Stimulated activated CD4-positive, alpha-beta T cell treated with anti-CD3 and anti-CD28 coated beads, Interleukin-12 subunit alpha, Interleukin-12 subunit beta, amount 100 ng/mL, for 24 hours (primary cell): ENCODE measurements at places on chromosomes 16 and 17.

DNA sequence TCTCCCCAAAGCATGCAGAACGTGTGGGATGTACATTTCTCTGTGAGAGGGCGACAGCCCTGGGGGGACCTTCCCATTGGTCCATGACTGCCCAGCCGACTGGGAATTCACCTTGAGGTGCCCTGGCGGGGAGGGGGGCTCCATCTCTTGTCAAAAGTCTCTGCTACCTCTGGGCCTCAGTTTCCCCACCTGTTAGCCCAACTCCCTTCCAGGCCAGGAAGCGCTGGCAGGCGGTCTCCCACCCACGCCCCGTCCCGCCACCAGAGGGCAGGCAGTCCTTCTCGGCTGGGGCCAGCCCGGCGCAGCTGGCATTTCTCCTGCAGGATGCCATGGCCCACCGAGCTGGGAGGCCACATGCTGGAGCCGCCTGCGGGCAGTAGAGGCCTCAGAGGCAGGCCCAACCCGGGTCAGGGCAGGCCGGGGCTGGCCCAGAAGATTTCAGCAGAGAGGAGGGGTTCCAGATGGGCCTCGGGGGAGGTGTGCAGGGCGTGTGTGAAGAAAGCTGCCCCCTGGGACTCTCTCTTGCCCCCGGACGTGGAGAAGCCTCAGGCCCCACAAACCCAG, 16.6 kb downstream of the CD7 start:
- peak; percentile 68 for DNase-seq

- no peak for DNase-seq
Observed at GRCh38 chr17:14201021-14201987, 35.4 kb downstream of the CDRT15 start.

DNA sequence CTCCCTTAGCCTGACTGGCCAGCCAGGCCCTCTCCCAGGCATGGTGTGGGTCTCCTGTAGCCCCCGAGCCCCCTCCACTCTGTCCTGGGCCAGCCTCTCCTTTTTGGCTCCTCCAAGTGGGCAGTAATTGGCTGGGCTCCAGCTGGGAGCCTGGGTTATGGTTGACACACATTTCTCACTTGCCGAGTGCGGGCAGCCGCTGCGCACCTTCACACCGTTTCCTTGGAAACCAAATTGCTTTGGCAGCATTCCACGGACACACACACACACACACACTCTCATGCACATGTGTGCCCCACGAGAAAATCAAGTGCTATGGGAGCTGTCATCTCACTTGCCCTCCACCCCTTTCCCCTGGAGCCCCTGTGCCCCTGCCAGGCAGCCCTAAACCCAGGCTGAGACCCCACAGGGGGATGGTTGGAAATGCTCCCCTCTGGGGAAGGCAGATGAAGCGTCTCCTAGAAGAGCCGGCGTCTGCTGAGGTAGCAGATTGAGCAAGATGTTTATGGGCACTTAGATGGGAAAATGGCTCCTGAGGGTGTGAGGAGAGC, 402.7 kb upstream of the TNRC6C start:
- DNase-seq: no peak

GRCh38 chr17:76261421-76262215, 3.5 kb upstream of the UBALD2 start:
- DNase-seq: no peak

DNA sequence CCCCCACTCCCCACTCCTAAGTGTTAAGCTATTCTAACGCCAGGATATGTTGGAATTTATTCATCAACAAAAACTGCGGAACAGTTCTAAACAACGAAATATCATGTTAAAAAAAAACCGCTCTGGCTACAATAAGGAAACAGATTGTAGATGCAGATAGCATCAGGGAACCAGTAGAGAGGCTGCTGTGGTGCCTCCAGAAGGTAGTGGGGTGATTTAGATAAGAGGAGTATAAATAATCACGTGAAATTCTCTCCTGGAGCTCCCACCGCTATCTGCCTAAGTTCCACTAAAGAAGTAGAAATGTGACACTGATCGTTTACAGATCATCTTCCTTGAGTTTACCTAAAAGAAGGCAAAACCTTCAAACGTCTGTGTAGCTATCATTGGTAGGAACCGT, 8.0 kb downstream of the AHSP start:
- DNase-seq: no peak

- no peak for DNase-seq
Observed at GRCh38 chr16:1182316-1182671, 29.4 kb downstream of the CACNA1H start.

- DNase-seq: no peak
Observed at GRCh38 chr17:69346766-69347165, 19.8 kb upstream of the ABCA5 start.

DNA sequence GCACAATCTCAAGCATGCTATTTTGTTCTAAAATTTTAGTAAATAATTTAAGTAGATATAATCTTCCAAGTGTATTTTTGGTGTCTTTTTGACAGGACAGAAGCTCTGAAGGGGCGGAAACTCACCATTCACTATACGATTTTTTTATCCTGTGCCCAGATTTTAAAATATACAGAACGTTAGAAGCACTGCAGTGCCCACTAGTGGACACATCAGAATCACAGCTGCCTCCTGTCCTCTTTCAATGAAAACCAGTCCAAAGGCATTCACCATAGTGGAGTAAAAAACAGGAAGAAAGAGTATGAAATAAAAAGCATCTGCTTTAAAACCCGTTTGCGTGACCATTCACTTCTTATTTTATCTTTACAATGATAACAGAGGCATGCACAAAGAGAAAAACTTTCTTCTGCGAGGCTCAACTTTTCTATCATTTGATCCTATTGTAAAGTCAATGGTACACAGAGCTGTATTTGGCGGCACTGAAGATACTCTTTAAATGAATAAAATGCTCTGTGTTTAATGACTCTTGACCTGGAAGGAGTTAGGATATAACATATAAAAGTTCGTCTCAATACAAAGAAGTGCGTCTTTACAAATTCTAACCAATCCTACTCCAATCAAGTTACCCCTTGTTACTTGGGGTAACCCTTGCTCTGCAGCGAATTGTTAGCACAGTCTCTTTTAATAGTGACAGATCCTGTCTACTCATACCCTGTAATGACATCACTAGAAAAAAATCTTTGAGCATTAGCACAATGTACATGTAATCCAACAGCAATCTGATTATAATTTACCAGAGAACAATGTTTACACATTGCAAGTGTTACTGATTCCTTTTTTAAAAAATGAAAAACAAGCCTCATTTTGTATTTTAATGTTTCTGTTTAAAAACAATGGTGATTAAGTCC, 339.8 kb upstream of the PSMD7 start:
- DNase-seq: peak; percentile 35

DNA sequence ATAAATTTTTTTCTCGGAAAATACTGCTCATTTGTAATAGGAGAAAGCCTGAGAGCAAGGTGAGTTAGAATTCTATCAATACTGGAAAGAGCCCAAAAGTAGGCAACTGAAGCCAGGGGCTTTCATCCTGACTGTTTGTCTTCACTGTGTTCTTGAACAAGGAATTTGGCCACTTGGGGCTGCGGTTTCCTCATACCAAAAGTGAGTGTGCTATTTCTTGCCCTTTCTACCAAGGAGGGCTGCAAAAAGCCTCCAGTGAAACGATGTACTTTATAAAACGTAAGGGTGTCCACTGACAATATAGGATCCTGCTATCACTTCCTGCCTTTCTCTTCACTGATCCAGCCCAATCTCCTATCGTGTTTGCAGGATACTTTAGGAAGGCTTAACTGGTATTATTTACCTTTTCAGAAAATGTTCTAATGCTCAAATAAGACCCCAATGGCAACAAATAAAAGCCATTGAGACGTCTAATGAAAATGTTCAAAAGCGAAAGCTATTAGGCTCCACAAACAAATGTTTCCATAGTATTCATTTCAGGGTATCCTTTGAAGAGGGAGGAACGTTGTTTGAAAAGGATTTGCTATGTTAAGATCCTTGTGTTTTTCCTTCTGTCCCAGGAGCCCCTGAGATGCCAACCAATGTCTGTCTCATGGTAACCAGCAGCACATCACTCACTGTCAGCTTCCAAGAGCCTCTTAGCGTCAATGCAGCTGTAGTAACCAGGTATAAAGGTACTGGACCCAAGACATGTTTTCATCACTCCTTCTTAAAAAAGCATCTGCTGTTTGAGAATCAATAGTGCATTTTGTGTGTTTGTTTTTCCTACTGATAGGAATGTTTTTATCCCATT, 219.3 kb upstream of the NOG start:
- DNase-seq: no peak

- no peak for DNase-seq
Observed at GRCh38 chr17:38461683-38462082, 33.4 kb downstream of the ARHGAP23 start.

GRCh38 chr17:49337884-49338283, 24.2 kb downstream of the ZNF652 start:
- DNase-seq: no peak

GRCh38 chr16:5347561-5347960, 250.0 kb upstream of the EEF2KMT start:
- no peak for DNase-seq

DNA sequence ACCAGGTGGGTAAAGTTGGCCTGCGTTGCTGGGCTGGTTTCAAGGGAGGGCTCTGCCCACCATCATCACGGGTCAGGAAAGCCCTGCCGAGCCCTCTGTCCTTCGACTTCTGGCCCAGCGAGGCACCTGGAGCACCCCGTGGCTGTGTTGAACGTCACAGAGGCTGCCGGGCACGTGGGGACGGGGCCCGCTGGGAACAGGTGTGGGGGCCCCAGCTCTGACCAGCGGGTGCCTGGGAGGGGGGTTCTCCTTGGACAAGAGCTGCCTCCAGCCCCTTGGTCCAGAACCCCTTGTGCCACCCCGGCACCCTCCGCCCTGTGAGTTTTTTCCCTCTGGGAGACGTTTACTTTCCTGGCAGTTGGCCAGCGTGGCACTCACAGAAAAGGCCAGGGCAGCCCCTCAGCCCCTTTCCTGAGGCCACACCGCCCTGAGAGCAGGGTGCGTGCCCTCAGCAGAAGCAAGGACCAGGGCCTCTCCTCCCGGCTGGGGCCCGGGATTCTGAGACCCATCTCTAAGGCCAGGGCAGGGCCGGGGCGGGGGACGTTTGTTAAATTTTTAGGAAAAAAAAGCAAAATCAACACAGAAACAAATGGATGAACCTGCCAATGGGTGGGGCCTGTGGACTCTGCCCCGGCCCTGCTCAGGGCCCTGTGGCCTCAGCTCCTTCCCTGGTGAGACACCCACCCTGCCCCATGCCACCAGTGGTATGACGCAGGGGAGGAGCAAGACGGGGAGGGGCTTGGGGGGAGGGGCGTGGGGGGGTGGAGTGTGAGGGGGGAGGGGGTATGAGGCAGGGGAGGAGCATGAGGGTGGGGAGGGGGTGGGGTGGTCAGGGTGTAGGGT, 31.3 kb upstream of the GNG13 start:
- DNase-seq: no peak

GRCh38 chr17:34680151-34680550, 100.8 kb downstream of the TMEM132E start:
- DNase-seq: no peak

GRCh38 chr16:84369105-84369504, 767 bp downstream of the ATP2C2 start:
- no peak for DNase-seq

DNA sequence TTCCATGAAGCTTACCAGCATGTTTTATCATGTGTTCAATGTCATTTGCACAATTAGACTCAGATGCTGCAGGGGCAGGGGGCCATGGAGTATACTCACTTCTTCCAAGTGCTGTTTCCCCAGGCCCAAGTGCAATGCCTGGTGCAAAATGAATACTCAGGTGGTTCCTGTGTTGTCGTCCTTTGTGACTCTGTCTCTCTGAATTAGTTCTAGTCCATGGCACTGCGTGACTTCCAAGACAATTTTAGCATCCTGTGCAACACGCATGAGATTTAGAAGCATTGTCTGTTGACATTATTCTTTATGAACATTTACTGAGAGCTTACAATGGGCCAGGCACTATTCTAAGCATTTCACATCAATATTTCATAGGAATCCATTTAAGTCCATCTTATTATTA, 769.7 kb upstream of the RBFOX1 start:
- DNase-seq: no peak

DNA sequence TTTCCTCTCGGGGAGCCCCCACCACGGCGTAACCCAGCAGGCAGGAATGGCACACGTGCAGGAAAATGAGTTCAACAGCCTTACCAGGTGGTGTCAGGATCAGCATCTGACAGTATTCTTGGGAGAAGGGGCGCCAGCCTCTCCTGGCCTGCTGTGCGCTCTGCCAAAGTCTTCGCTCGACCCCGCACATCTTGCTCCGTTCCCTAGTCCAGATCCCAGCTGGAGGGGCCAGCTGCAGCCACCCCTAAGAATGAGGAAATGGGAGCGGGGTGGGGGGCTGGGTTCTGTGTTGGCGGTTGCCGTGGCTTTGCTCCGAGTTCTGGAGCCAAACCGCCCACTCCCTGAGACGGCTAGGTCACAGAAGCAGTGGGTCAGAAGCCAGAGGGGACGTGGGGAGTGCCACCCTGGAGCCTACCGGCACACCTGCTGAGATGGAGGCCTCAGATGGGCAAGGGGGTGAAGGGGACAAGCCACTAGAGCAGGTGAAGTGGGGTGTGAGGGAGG, at the start of gene CHCT1:
TSS of gene CHCT1 (plus strand) at position 328 of the 504 bp plus-strand sequence. CDS start at position 432, 104 bp downstream.
- DNase-seq: no peak

- DNase-seq: no peak
Observed at GRCh38 chr16:5108505-5109158, 11.0 kb upstream of the EEF2KMT start.

- DNase-seq: no peak
Observed at GRCh38 chr17:73311428-73311780, 397 bp downstream of the CDC42EP4 start.

DNA sequence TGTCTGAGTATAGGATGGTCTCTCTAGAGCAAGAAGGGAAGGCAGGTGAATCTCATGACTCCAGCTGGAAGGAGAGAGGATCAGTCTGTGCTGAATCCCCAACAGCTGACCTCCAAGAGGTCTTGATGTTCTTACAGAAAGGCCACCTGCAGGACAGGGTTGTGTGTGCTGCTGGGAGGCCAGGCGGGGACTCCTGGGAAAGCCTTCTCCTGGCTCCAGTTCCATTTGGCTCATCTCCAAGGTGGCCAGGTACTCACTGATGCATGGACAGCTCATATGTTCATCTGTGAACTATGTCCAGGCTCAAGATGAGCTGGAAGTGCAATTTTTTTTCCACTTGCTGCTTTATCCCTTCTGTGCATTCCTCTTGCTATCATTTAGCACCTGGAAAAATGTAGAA, 730.2 kb upstream of the RBFOX1 start:
- DNase-seq: no peak

DNA sequence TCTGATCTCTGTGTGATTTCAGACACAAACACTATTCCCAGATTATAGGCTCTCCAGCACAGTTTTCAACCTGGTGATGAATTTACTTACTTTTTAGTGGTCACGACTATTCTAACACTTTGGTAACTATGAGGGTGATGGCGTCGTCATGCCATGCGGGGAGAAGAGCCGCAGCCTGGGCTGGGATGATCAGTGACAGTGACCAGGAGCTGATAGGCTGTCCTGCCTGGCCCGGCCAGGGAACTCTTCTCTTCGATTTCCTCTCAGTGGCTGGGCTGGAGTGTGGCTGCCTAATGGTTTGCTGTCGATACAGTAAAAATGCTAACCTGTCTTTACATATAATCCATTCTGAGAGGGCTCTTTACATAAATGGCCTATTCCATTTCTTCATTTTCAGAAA, 113.1 kb downstream of the IRX3 start:
- DNase-seq: no peak
